ENCODE measurements at places on chromosomes 1 and 21. TPM values are rescaled to one million over a fixed set of nuclear protein-coding genes. Genes with fewer than 3 reads are reported as not detected.

ITGB2 gene
- total RNA-seq = not detected

CMPK1 gene
- total RNA-seq = 120 TPM

ITLN1 gene
- not detected for total RNA-seq

MTMR11 gene
- total RNA-seq = 4.9 TPM

C1QTNF12 gene
- total RNA-seq = 2.0 TPM

TMOD4 gene
- total RNA-seq = not detected

CHI3L1 gene
- 400 TPM for total RNA-seq
